ENCODE measurements at places on chromosomes 7 and 10. TPM values are rescaled to one million over a fixed set of nuclear protein-coding genes. Genes with fewer than 3 reads are reported as not detected.

- H3K36me3 ChIP-seq, result no peaks in the 10 kb centered on the region
- no peak for DNase-seq
- H3K27me3 ChIP-seq, result no peaks in the 10 kb centered on the region
- H3K27ac ChIP-seq, result no peak overlapping the region
- no peak overlapping the region for H3K4me3 ChIP-seq
- no peaks in the 10 kb centered on the region for H3K4me1 ChIP-seq
These were observed 185.3 kb downstream of the WDR11 start for GRCh38 chr10:121036431-121036830.

DNA sequence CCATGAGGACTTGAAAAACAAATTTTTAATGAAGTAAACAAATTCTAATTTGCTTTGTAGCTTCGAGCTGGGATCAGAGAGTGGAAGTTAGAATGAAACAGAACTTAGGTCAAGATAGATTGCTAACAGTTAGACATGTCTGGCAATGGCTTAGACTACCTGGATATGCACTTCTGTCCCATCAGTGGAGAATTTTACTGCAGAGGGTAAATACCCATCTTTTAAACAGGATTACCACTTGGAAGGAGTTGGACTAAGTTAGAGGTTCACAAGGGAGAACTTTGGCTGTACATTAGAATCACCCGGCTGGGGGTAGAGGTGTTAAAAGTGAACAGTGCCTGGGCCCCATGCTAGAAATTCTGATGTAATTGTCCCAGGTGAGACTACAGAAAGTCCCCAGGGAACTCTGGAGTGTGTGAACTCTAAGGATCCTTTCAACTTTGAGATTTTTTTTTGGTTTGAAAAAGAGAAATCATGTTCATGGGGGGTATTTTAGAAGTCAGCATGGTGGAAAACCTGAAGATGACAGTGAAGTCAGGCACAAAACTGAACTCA, 35.5 kb downstream of the ENTPD1 start:
- DNase-seq, result no peak
- no peaks in the 10 kb centered on the region for H3K27me3 ChIP-seq
- no peaks in the 10 kb centered on the region for H3K4me1 ChIP-seq
- no peak overlapping the region for H3K4me3 ChIP-seq

DNA sequence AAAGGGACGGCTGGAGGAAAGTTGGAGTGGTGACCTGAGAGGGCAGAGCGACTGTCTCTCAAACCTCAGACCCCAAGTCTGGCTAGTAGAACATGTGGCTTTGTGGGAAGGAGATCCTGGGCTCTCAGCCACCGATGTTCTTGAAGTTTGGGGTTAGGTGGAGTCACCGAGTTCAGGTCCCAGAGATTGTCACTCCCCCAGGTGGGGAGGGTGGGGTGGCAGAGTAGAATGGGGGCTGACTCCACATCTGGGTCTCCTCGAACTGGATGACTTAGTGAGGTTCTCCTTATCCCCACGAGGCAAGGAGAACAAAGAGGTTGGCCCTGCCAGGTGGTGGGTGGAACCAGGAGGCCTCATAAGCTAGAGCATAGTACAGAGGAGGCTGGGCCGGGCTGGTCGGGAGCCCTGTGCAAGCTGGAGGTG, 14.7 kb upstream of the PNLIPRP2 start:
- H3K4me1 ChIP-seq, result peaks cover 15% of the 10 kb centered on the region
- H3K4me3 ChIP-seq, result no peak overlapping the region
- DNase-seq, result no peak
- no peaks in the 10 kb centered on the region for H3K36me3 ChIP-seq
- peaks cover 8% of the 10 kb centered on the region for H3K27me3 ChIP-seq

GRCh38 chr7:1112625-1113547, 25.0 kb downstream of the GPER1 start:
- H3K4me3 ChIP-seq, result no peak overlapping the region
- H3K36me3 ChIP-seq, result peaks cover 48% of the 10 kb centered on the region
- H3K4me1 ChIP-seq, result peaks cover 20% of the 10 kb centered on the region
- H3K27me3 ChIP-seq, result no peaks in the 10 kb centered on the region

Gene FKBP6
- 0.11 TPM for total RNA-seq

- peaks cover 4% of the 10 kb centered on the region for H3K4me1 ChIP-seq
- no peak overlapping the region for H3K4me3 ChIP-seq
- no peak overlapping the region for H3K27ac ChIP-seq
- DNase-seq, result no peak
- no peaks in the 10 kb centered on the region for H3K27me3 ChIP-seq
These were observed 6.2 kb upstream of the RRP12 start for GRCh38 chr10:97407211-97407951.

- H3K4me3 ChIP-seq, result no peak overlapping the region
- peak overlapping the region; percentile 15 for H3K27ac ChIP-seq
- DNase-seq, result no peak
- H3K27me3 ChIP-seq, result no peaks in the 10 kb centered on the region
- peaks cover 4% of the 10 kb centered on the region for H3K36me3 ChIP-seq
These were observed 30.0 kb upstream of the VDAC2 start for GRCh38 chr10:75180592-75180991.

DNA sequence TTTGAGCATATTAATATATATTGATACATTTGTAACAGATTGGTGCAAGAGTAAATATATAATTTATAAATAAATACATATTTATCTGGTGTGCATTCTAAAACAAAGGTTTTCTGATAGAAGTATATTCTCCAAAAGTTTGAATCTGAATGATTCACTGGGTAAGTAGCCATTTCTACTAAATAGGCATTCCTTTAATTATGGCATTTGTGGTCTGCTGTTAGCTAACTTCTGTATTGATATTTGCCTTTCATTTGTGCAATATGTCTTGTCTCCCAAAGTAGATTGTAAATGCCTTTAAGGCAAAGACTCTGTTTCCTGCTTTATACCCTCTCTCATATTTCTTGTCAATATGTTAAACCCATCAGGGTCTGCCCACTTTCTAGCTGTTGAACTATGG, 11.1 kb upstream of the ARID5B start:
- no peak overlapping the region for H3K27ac ChIP-seq
- no peaks in the 10 kb centered on the region for H3K4me1 ChIP-seq
- H3K4me3 ChIP-seq, result no peak overlapping the region
- no peaks in the 10 kb centered on the region for H3K27me3 ChIP-seq
- no peak for DNase-seq

DNA sequence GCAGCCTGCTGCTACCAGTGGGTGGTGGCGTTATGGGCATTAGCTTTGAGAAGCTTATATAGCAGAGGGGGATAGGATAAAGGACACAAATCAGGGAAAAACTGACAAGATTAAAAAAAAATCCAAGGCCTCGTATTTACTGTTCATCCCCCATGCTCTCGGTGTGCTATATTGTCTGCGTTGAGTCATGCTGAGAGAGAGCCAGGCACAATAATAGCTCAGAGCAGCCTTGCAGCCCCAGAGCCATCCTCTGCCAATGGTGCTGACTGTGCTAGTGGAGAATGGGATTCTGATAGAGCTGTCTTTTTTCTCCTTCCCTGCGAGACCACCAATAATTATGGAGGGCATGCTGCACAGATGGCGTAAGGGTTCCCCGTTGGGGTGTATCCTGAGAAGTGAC, 51.7 kb upstream of the FZD1 start:
- H3K27me3 ChIP-seq, result no peaks in the 10 kb centered on the region
- peak; percentile 82 for DNase-seq
- H3K27ac ChIP-seq, result no peak overlapping the region

Gene TRRAP
- 26.3 TPM for total RNA-seq

- H3K4me3 ChIP-seq, result no peak overlapping the region
- no peak overlapping the region for H3K27ac ChIP-seq
- no peaks in the 10 kb centered on the region for H3K36me3 ChIP-seq
- H3K4me1 ChIP-seq, result no peaks in the 10 kb centered on the region
These were observed 234.5 kb downstream of the AHR start for GRCh38 chr7:17532861-17533404.

Gene NCF1
- total RNA-seq, result 2.8 TPM

DNA sequence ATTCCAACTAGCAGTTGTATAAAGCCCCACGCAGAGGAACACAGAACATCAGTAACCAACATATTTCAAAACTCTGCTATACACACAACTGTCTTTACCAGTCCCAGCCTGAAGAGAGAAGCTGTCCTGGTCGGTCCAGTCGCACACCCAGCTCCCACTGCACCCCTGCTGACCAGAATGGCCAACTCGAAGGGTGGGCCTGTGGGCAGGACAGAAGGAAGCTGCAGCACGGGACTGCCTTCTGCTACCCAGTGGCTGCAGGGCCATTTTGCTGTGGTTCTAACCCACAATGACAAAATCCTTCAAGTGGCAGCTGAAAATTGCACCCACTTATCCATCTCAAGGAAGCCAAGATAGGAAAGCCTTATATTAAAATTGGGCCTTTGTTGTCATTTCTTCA, 48.2 kb downstream of the GSDME start:
- H3K36me3 ChIP-seq, result peaks cover 34% of the 10 kb centered on the region
- peaks cover 23% of the 10 kb centered on the region for H3K4me1 ChIP-seq
- no peak overlapping the region for H3K4me3 ChIP-seq
- H3K27ac ChIP-seq, result no peak overlapping the region
- no peaks in the 10 kb centered on the region for H3K27me3 ChIP-seq

DNA sequence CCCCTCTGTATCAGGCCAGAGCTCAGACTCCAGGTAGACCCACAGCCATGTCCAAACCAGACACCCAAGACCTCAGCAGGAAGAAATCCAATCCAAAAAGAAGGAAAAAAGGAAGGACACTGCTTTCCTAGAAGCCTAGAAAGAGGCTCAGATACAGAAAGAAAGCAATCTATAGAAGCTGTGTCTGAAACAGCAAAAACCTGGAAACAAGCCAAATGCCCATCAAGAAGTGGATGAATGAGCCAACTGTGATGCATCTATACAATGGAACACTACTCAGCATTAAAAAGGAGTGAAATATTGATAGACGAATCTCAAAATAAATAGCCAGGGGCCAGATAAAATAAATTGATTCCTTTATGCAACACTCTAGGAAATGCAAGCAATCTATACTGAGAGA, 31.6 kb downstream of the GRB10 start:
- DNase-seq, result no peak
- no peak overlapping the region for H3K4me3 ChIP-seq
- no peak overlapping the region for H3K27ac ChIP-seq
- H3K36me3 ChIP-seq, result peaks cover 10% of the 10 kb centered on the region

- peaks cover 3% of the 10 kb centered on the region for H3K4me1 ChIP-seq
- DNase-seq, result no peak
- no peak overlapping the region for H3K4me3 ChIP-seq
These were observed 26.0 kb upstream of the JMJD1C start for GRCh38 chr10:63491588-63492316.

Gene CYP26C1
- total RNA-seq, result 0.11 TPM

- H3K27ac ChIP-seq, result no peak overlapping the region
- peaks cover 17% of the 10 kb centered on the region for H3K27me3 ChIP-seq
- DNase-seq, result no peak
- no peak overlapping the region for H3K4me3 ChIP-seq
- no peaks in the 10 kb centered on the region for H3K36me3 ChIP-seq
- H3K4me1 ChIP-seq, result no peaks in the 10 kb centered on the region
These were observed 64.9 kb downstream of the INSIG1 start for GRCh38 chr7:155362380-155363145.

- no peaks in the 10 kb centered on the region for H3K36me3 ChIP-seq
- no peaks in the 10 kb centered on the region for H3K27me3 ChIP-seq
- no peaks in the 10 kb centered on the region for H3K4me1 ChIP-seq
- H3K4me3 ChIP-seq, result no peak overlapping the region
These were observed 6.2 kb downstream of the GSAP start for GRCh38 chr7:77409739-77410547.

DNA sequence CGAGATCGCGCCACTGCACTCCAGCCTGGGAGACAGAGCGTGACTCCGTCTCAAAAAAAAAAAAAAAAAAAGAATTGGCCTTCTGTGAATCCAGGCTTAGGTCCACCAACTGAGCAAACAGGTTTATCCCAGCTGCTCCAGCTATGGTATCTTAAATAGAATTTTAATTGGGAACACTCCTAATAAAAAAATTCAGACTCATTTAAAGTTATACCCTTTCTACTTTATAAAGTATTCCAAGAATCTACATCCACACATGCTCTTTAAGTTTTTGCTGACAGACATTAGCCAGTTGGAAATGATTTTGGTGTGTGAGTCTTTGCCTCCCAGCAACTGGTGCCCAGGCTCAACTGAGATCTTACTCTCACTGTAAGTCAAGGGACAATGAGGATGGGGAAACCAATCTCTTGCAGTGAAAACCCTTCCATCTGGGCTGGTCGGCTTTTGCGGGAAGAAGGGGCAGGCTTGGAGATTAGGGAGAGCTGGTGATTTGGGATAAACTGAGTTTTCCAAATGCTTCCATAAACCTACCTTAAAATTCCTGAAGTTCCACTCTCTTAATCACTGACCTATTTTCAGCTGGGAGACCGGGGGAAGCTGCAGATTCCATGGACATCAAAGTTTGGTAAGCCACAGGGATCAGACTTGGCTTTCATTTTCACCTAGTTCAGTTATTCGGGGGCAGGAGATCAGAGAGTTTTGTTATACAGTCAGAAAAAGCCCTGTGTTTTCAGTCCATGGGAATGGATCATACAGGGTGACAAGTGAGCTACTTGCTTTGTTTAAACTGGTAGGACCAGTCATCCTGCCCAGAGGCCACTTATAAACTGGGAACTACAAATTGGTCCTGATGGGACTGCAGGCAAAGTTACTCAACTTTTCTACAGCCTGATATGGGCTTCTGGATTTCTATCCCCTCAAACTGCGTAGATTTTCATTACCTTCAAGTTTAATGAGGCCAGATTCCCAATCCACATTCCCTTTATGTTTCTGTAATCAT, 89.3 kb upstream of the ZNF746 start:
- no peaks in the 10 kb centered on the region for H3K4me1 ChIP-seq
- H3K4me3 ChIP-seq, result no peak overlapping the region
- H3K36me3 ChIP-seq, result peaks cover 40% of the 10 kb centered on the region
- no peak overlapping the region for H3K27ac ChIP-seq
- no peak for DNase-seq

GRCh38 chr7:38842746-38843145, 66.2 kb downstream of the VPS41 start:
- no peaks in the 10 kb centered on the region for H3K36me3 ChIP-seq
- DNase-seq, result no peak
- no peaks in the 10 kb centered on the region for H3K27me3 ChIP-seq
- H3K4me1 ChIP-seq, result no peaks in the 10 kb centered on the region
- H3K4me3 ChIP-seq, result no peak overlapping the region

Gene CACNB2
- total RNA-seq, result 32.7 TPM

Gene TUBB8
- total RNA-seq, result not detected

- no peak overlapping the region for H3K27ac ChIP-seq
- no peaks in the 10 kb centered on the region for H3K27me3 ChIP-seq
- H3K4me1 ChIP-seq, result peaks cover 17% of the 10 kb centered on the region
- no peak for DNase-seq
- no peak overlapping the region for H3K4me3 ChIP-seq
These were observed 6.9 kb downstream of the LRRC27 start for GRCh38 chr10:132338876-132339275.

Gene MACC1
- 0.20 TPM for total RNA-seq

DNA sequence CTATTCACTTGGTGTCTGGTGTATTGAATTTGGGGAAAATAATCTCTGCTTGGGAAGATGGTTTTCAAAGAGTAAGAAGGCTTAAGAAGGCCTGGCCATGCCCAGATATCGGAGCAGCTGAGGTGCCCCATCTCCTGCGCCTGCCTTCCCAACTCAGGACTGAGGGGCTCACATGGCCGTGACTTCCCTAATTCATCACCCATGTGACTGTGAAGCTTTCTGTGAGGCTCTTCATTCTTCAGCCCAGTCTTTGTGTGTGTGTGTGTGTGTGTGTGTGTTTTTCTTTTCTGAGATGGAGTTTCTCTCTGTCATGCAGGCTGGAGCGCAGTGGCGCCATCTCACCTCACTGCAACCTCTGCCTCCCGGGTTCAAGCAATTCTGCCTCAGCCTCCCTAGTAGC, 53.2 kb downstream of the PROSER2 start:
- peaks cover 34% of the 10 kb centered on the region for H3K4me1 ChIP-seq
- peaks cover 3% of the 10 kb centered on the region for H3K27me3 ChIP-seq
- no peak overlapping the region for H3K4me3 ChIP-seq
- no peak for DNase-seq

- H3K4me1 ChIP-seq, result peaks cover 3% of the 10 kb centered on the region
- DNase-seq, result no peak
- H3K27me3 ChIP-seq, result peaks cover 3% of the 10 kb centered on the region
- peak overlapping the region; percentile 76 for H3K27ac ChIP-seq
- H3K36me3 ChIP-seq, result no peaks in the 10 kb centered on the region
- peak overlapping the region; percentile 79 for H3K4me3 ChIP-seq
These were observed 765 bp downstream of the CELF2 start for GRCh38 chr10:11018432-11018841.
